ENCODE measurements at places on chromosomes 3 and 15. TPM values are rescaled to one million over a fixed set of nuclear protein-coding genes. Genes with fewer than 3 reads are reported as not detected.

Gene HEMK1
- 13.3 TPM for total RNA-seq

DNA sequence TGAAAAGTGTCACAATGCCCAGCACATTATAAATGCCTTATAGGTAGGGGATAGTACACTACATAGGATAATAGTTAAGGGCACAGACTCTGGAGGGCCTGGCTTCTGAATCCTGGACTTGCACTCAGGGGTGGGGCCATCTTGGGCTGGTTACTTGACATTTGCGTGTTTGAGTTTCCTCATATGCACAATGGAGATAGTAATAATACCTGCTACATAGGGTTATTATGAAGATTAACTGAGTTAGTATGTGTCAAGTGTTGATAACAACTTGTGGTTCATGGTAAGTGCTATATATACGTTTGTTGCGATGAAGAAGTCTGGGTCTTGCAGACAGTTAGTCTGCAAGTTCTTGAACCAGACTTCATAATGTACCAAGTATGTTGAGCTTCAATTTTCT is 37.0 kb downstream of the MITF start:
- no peak for DNase-seq

GRCh38 chr3:98630416-98630815 is 37.0 kb upstream of the CPOX start:
- DNase-seq = no peak

Gene CHRNA3
- not detected for total RNA-seq

Gene PODXL2
- 2.9 TPM for total RNA-seq
